Stimulated activated CD4-positive, alpha-beta T cell treated with anti-CD3 and anti-CD28 coated beads, Interleukin-12 subunit alpha, Interleukin-12 subunit beta, amount 100 ng/mL, for 24 hours (primary cell): ENCODE measurements at places on chromosomes 6 and 20.

DNA sequence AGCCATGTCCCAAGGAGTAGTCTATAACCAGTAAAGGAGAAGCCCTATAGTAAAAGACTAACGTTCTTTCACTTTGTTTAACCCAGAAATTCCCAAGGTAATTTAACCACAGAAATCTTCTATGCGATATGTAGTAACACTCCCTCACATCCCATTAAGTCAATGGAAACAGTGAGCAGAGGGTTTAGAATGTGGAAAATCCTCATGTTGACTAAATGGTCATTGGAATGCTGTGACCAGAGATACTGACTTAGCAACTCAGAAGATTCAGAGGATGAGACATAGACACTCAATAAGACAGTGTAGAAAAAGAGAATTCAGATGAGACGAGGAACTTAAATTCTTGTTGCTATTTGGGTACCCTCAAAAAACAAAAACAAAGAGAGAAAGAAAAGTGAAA lies 562.2 kb upstream of the NOX3 start:
- no peak for DNase-seq

GRCh38 chr6:39608652-39609345 lies 116.4 kb downstream of the KIF6 start:
- DNase-seq: no peak

GRCh38 chr20:53608456-53609452 lies 15.1 kb upstream of the ZNF217 start:
- no peak for DNase-seq

GRCh38 chr20:48944663-48945297 lies 23.3 kb downstream of the ARFGEF2 start:
- DNase-seq: no peak

DNA sequence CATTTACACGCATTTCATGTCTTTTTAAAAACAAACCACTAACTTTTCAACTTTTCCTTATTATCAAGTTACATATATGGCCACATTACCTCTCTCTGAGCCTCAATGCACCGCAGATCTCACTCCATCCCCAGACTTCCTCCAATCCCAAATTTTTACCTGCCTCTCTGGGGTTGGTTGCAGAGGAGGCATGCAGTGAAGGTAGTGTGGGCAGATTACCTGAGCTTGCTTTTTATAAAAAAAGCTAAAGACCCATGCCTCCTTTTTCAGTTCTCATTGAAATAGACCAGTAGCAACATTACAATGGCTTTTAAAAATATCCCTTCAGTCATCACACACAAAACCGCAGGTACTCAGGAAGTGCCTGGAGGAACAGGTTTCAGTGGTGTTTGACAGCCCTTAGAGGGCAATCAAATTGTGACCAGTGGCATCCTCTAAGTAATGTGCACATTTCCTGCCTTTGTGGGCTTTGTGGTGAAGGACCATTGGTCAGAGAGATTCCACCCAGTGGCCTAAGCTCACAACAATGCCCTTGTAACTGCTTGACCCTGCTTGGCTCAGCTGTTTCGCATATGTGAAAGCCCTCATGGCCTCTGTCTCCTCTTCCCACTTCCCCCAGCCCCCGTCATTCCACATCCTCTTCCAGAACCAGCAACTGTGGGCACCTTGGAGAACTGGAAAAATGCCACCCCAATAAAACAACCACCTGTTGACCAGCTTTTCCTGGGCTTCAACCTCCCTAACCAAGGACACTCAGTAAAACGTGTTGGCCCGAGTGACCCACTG lies 30.2 kb upstream of the IL17A start:
- no peak for DNase-seq

DNA sequence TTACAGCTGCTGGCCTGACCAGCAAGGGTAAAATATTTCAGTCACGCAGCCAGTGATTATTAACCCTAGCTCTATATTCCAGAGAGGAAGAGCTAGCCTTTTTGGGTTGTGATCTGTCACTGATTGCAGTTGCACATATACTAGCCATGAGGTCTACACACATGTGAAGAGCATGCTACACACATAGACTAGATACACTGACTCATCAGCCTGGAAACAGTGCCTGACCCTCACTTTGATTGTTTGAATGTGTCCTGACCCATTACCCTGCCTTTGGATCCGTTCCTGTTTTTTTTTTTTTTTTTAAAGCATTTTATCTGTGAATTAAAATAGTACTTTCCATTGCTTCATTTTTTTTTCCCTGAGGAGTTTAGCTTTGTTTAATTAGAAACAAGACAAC lies 50.8 kb downstream of the ESR1 start:
- DNase-seq: no peak
